ENCODE measurements at places on chromosomes 1 and 21.

DNA sequence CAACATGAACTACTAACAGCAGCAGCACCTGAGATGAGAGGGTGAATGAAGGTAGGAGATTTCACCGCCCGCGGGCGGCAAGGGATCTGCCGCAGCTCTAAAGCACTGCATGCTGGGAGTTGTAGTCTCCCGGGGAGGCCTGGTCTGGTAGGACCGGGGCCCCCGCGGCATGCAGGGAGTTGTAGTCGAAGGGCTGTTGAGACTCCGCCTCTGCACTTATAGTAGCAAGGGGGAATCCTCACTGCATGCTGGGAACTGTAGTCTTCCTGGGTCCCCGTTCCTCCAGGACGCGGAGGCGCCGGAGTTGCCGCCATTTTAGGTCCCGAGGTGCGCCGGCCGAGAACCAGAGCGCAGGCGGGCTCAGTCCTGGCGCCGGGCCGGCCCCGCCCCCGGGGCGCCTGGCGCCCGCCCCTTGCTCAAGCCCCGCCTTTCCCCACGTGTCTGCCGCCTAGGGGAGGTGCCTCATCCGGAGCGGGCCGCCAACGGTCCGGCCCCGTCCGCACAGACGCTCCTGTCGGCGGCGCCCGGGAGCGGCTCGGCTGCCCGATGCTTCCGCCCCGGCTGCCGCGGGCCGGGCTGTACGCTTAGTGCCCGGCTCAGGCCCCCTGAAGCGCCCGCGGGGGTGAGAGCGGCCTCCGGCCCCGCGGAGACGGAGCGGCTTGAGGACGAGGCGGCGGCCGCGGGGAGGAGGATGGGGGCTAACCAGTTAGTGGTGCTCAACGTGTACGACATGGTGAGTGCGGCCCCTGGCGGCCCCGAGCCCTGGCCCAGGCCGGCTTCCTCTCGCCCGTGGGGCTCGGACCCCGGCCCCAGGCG, at the start of gene DESI2:
Gene DESI2, plus strand, starts transcription at position 504 of the 816 bp plus-strand sequence. Its CDS starts 188 bp downstream, at position 692.
- peak; percentile 100 for DNase-seq

DNA sequence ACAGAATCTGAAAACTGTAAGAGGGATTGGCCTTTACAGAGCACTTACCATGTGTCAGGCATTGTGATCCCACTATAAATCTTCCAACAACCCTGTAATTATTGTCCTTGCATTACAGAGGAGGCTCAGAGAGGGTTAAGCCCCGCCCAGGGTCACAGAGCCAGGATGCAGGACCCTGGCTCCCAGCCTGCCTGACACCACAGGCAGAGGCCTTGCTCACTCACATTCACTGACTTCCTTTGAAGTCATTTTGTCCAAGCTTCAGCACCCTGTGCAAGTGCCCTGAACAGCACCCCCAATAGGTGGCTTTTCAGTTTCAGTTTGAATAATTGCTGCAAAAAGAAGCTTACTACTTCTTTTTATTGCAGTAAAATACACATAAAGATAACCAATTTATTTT, 256.8 kb upstream of the NFIA start:
- peak; percentile 21 for DNase-seq

DNA sequence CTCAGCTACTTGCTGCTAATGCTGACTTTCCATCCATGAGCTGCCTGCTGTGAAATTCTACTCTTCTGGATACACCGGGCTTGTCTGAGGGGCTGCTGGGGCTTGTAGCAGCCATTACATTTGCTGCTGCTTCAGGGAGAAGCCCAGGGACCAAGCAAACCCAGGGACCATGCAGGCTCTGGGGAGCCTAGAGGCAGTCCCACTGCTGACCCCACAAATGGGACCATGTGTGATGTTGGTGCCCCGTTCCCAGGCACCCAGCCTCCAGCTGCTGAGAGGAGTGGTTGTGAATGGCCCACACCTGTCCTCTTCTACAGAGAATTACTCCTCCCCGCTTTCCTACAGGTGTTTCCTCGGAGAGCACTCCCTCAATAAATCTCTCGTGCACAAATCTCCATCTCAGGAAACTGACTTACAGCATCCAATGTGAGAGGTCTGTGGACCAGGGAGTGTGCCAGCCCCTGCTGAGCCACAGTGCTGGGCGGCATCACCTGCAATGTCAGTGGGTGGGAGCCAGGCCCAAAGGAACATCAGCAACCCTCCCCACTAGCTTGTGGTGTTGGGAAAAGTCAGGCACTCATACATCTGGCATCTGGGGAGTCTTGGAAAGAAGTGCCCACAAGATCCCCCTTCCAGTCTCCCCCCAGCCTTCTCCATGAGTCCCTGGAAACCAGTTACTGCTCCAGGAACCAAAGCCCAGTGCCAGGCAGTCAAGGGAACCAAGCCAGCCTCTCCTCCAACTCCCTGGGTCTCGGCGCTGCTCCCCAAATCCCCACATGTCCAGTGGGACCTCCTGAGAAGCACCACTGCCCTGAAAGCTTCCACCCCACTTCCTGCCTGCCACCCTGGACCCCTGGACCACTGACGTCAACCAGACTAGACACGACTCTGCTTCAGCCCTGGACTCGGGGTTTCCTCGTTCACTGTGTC, 65.1 kb downstream of the TCP10L start:
- DNase-seq: no peak

DNA sequence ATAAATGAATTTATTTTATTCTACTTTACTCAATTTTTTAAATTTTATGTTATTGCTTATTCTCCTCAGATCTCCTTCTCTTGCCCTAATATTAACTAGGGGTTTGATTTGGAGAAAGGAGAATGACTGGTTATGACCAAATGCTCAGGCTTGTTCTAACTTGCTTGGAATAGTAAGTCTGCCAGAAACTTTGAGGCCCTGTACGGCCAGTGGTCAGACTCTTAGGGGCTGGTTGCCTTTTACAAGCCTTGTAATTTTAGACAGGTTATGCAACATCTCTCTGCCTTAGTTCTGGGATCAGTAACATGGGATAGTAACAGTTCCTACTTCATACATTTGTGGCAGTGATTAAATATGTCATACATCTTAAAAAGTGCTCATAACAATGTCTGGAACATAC, 279.5 kb downstream of the DUSP10 start:
- no peak for DNase-seq

GRCh38 chr1:42950116-42950481, 8.6 kb downstream of the SLC2A1 start:
- no peak for DNase-seq

- no peak for DNase-seq
Observed at GRCh38 chr1:192889082-192889481, 80.2 kb downstream of the RGS2 start.

DNA sequence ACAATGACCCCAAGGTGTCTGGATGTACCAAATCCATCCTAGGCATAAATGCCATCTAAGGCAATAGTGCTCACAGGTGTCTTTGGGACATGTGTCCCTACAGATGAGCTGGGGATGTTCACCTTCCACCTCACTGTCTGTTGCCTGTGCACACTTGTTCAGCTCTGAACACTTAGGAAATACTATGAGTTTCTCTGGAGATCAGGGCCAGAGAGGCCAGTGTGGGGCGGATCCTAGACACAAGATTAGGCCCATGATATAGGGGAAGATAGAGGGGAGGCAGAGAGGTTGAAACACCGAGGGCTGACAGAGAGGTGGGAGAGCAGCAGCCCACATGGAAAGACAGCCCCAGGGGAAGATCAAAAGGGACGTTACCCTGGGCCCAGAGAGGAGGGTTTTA, 25.6 kb downstream of the C1orf116 start:
- no peak for DNase-seq

GRCh38 chr1:196660852-196661251, 9.0 kb downstream of the CFH start:
- peak; percentile 68 for DNase-seq

- no peak for DNase-seq
Observed at GRCh38 chr1:31912839-31913239, 25.3 kb downstream of the PTP4A2 start.

DNA sequence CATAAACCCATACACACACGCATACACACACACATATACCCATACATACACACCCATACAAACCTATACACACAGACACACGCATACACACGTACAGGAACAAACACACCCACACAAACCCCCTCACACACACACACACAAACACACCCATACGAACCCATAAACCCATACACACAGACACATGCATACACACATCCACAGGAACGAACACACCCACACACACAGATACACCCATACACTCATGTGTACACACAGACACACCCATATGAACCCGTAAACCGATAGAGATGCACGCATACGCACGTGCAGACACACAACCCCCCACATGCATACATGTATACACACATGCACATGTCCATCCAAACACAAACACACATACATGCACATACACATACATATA, 9.5 kb downstream of the WNT9A start:
- no peak for DNase-seq
